ENCODE measurements at places on chromosomes 2 and 18.
A peak's percentile ranks its signal among the peaks of the same experiment; 100 is the strongest.

- H3K36me3 ChIP-seq = peaks cover 3% of the 10 kb centered on the region
- H3K27me3 ChIP-seq = peaks cover 28% of the 10 kb centered on the region
- H3K27ac ChIP-seq = no peak overlapping the region
- H3K4me3 ChIP-seq = no peak overlapping the region
- H3K4me1 ChIP-seq = peaks cover 3% of the 10 kb centered on the region
Observed at GRCh38 chr2:98726205-98726604, 4.7 kb downstream of the MGAT4A start.

DNA sequence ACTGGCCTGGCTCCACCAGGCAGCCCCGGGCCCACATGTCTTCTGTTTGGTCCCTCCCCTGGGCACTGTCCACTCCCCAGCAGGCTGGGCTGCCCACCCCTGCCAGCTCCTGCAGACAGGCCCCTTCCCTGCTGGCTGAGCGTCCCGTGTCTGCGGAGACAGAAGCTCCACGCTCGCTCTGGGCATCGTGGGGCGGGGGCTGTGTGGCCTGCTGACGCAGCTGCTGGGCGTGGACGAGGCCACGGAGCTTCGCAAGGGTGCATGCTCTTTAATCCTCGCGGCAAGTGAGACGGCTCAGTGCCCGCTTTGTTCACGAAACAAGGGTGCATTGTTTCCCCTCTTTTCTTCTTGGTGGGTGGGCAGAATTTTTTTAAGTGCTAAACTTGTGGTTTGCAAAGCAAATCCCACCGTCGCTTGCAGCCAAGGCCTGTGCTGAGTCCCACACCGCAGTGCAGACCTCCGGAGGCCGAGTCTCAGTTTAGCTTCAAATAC, 132.8 kb upstream of the CTDP1 start:
- H3K27me3 ChIP-seq = peaks cover 6% of the 10 kb centered on the region
- H3K27ac ChIP-seq = no peak overlapping the region
- DNase-seq = peak; percentile 90
- no peaks in the 10 kb centered on the region for H3K36me3 ChIP-seq

DNA sequence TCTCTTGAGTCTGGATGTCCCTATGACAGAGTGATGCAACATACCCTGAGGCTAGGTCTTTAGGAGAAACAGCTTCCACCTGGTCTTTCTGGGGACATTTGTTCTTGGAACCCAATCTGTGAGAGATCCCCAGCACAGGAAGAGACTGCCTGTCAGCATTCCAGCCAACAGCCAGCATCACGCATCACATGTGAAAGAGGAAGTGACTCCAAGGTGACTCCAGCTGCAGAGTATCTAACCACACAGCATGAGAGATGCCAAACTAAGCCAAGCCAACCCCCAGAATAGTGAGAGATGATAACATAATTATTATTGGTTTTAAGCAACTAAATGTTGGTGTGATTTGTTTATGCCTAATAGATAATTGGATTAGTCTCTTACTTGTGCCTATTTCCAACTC, 35.7 kb downstream of the C18orf63 start:
- no peak overlapping the region for H3K27ac ChIP-seq
- no peak for DNase-seq
- H3K36me3 ChIP-seq = no peaks in the 10 kb centered on the region
- H3K27me3 ChIP-seq = peaks cover 12% of the 10 kb centered on the region
- no peaks in the 10 kb centered on the region for H3K4me1 ChIP-seq
- H3K4me3 ChIP-seq = no peak overlapping the region

DNA sequence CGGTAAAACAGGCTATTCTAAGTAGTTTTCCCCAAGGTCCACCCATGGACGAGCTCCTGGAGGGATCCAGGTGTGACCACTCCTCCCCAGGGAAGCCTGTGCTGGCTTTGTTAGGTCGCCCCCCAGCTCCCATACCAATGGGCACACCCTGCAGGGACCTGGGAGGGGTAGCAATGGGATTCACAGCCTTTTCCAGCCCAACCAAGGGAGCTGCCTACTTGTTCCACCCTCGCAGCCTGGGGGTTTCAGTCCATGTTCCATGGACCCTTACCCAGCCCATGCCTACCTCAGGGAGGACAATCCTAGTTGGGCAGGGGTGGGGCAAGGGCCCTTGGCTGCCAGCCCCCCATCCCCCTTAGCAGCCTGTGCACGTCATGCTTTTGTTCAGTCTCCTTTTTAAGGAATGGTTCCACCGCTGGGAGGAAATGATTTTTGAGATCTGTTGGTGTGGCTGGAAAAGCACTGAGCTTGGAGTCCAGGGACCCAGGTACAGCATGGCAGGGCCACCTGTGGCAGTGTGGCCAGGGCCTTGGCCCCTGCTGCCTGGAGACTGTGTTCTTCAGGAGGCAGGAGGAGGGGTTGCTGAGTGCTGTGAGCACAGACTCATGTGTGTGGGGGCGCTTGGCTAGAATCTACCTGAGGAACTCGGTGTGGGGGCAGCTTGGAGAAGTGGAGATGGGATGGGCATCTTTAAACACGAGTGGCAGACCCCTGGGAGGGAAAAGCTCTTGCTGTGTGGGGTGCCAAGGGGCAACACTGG, 166.8 kb downstream of the TWIST2 start:
- DNase-seq = peak; percentile 64
- peaks cover 17% of the 10 kb centered on the region for H3K27me3 ChIP-seq
- no peak overlapping the region for H3K27ac ChIP-seq
- H3K4me1 ChIP-seq = peaks cover 3% of the 10 kb centered on the region

DNA sequence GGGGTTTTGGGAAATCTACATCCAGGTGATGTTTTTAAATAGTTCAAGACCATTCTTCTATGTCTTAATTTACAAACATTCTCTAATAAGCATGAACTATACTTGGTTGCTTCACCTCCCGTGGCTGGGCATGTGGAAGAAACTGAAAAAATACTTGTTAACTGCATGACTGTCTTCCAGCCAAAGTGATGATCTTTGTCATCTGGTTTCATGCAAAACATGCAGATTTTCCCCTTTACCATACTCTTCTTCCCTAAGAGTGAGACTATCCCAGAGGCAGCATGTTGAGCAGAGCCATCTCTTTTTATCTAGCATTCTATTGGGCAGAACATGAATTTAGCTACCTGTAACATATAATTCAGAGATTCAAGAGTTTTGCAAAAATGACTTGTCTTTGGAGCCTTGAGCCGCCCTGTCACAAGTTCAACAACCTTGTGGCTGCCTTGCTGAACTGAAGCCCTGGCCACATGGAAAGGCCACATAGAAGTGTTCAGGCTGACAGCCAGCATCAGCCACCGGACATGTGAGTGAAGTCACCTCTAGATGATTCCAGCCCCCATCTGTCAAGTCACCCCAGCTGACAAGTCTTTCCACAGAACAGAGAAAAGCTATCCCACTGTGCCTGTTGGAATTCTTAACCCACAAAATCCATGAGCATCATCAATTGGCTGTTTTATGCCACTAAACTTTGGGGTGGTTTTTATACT, 142.8 kb downstream of the ANKRD44 start:
- H3K36me3 ChIP-seq = no peaks in the 10 kb centered on the region
- DNase-seq = no peak
- H3K4me1 ChIP-seq = peaks cover 20% of the 10 kb centered on the region

GRCh38 chr2:58640042-58640441, 398.9 kb upstream of the FANCL start:
- H3K4me3 ChIP-seq = no peak overlapping the region
- H3K27me3 ChIP-seq = no peaks in the 10 kb centered on the region
- H3K27ac ChIP-seq = no peak overlapping the region
- H3K36me3 ChIP-seq = no peaks in the 10 kb centered on the region

DNA sequence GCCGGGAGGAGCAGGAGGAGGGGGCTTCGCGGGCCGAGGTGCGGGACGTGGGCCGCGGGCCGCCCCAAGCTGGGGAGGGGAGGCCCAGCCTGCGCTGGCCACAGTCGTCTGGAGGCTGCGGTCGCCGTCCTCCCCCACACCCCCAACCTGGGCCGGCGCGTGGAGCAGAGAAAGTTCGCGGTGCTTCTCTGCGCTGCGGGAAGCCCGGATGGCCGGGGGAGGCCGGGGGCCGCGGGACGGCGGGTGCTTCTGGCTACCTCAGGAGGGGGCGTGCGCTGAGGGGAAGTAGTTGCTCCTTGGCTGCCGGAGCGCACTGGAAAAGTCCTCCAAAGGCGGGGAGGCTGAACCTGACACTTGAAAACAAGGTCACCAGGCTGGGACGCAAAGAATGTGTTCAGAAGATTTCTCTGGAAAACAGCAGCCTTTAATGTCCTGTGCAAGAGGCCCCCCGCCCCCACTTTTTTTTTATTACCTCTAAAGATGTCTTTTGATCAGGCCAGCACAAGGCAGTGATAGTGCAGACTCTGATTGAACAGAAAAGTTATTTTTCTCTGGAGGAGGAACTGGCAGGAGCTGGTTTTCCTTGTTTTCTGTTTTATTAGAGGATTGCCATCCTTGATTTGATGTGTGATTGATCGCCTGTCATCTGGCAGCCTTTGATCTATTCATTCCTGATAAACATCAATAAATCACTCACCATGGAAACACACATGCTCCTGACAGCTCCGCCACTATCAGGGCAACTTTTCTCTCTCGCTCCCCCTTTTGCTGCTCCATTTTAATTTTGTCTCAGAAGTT, 1.6 kb downstream of the TSHZ1 start:
- peak overlapping the region; percentile 71 for H3K4me3 ChIP-seq
- H3K36me3 ChIP-seq = peaks cover 2% of the 10 kb centered on the region
- peak overlapping the region; percentile 70 for H3K27ac ChIP-seq
- peaks cover 46% of the 10 kb centered on the region for H3K4me1 ChIP-seq

- H3K4me3 ChIP-seq = no peak overlapping the region
- H3K4me1 ChIP-seq = no peaks in the 10 kb centered on the region
- no peaks in the 10 kb centered on the region for H3K36me3 ChIP-seq
- no peaks in the 10 kb centered on the region for H3K27me3 ChIP-seq
Observed at GRCh38 chr18:56468396-56468795, 170.0 kb downstream of the TXNL1 start.

GRCh38 chr2:1707771-1708418, 36.4 kb downstream of the PXDN start:
- peaks cover 55% of the 10 kb centered on the region for H3K4me1 ChIP-seq
- peak overlapping the region; percentile 82 for H3K27ac ChIP-seq
- DNase-seq = no peak
- no peaks in the 10 kb centered on the region for H3K36me3 ChIP-seq
